ENCODE measurements at places on chromosomes 1 and 21.

DNA sequence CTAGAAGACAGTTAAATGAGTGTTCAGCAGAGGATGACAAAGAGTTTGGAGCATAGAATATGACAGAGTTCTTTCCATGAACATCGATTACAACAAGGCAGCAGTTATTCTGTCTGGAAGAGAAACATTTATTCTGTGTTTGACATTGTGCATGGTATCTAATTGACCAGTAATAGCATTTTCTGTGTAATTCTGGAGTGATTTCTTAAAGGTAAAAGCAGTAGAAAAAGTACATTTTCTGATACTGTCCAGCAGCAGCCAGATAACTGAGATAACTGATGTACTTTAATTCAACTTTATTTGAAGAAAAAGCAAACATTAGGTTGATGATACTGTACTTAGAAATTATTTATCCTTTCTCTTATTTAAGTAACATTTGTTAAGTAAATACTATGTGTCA, 497.1 kb downstream of the AGBL4 start:
- DNase-seq, result no peak

DNA sequence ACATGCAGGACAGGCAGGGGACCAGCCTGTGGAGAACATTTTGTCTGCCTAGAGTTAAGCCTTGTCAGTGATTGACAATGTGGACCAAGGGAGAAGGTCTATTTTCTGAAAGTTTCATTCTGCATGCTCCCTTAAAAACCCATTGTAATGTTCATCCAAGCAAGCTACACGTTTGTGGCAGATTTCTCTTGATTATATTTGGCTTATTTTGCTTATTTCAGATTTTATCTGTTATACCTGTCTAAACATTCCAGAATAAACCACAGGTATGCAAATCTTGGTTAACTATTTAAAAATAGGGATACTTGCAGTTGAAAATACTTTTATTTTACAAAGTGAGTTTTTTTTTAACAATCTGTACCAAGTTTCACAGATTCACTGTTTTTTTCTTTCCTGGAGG, 78.2 kb upstream of the F3 start:
- DNase-seq, result no peak

DNA sequence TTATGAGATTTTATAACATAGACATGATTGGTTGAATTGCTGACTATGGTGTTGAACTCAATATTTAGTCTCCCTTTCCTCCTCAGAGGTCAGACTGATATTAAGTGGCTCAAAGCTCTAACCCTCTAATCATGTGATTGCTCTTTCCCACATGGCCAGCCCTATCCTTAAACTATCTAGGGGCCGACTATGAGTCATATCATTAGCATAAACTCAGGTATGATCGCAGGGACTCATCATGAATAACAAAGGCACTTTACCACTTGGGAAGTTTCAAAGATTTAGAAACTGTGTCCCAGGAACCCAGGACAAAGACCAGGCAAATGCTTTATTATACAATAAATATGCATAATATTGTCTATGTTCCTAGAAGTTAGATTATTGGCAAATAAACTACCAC, 894.6 kb upstream of the NEGR1 start:
- no peak for DNase-seq

DNA sequence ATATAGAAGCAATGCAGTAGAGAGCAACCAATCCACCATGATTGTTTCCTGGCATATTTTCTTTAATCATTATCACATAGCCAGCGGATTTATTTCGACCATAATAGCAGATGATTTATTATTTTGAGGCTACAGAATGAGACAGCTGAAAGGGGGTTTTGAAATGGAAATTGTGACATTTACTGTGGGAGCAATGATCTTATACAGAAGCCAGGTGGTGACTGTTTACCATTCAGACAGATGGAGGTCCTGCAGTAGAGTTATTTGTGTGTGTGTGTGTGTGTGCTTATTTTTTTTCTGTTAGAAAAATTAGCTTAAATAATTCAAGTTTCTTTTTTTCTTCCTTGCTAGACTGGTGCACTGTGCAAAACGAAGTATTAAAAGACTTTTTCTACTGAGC, 1784.5 kb downstream of the MRPL39 start:
- DNase-seq, result no peak

GRCh38 chr1:199716729-199717128, 310.8 kb upstream of the NR5A2 start:
- no peak for DNase-seq

DNA sequence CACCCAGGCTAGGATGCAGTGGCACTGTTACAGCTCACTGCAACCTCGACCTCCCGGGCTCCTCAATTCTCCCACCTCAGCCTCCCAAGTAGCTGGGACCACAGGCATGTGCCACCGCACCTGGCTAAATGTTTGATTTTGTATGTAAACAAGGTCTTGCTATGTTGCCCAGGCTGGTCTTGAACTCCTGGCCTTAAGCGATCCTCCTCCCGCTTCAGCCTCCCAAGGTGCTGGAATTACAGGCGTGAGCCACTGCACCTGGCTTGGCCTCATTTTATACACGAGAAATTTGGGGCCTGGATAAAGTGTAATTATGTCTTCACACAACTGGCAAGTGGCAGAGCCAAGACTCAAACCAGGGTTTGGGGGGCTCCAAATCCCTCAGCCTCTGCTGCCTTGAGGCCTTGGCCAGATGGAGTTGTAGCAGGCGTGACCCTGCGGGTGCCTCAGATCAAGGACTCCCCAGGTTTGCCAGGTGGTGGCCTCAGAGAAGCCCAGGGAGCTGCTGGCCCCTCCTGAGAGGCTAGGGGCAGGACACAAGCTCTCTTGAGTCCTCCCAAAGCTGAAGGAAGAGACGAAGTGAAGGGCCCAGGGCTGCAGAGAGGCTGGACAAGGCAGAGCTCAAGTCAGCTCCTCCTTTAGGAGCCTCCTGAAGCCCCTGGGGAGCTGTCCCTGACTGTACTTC, 61.7 kb downstream of the MDM4 start:
- no peak for DNase-seq

DNA sequence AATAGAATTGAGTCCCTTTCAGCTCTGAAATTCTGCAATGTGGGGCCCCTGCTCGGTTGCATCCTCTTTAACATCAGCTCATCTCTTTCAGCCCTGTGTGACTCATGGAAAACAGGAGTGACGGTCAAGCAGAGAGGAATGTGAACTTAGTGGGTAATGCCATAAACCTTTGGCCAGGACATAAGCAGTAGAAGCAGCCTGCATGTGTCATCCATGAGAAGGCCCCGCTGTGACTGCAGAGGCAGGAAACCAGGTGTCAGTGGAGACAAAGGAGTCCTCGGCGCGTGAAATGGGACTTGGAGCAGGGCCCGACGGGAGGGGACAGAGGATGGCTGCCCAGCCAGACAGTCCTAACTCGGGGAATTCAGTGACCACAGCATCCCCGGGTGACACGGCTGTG, 21.1 kb upstream of the EPHB2 start:
- DNase-seq, result no peak

DNA sequence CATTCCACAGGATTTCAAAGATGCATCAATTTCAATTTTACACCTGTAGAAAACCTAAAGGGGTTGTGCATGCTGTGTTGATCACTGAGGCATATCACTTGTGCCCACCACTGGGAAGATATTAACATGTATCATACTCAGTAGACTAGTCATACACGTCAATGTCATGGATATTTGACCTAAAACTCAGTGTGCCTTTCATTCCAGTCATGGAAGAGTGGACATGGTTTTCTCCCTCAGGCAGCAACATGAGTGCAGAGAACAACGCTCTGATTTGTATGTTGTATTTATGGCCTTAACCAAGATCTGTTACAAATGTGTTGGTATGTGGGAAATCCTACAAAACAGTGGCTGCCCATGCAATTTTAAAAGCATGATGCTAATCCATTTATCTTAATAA, 6.1 kb upstream of the C1orf53 start:
- no peak for DNase-seq

GRCh38 chr1:185063719-185064118, 18.4 kb downstream of the RNF2 start:
- DNase-seq, result no peak

DNA sequence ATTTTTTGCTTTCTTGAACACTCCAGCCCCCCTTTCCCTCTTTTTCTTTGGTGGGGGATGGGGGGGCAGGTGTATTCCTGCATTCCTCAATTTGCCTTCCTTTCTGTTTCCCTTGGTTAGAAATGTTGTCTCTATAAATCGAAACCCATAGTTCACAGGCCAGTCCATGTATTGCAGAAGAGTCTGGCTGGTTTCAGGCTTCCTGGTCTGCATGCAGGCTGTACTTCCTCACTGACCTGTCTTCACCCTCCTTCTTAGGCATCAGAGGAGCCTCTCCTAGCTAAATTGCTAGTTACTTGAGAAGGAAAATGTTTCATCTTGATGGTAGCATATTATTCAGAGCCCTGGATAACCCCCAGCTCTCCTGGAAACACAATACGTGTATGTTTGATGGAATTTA, 140.0 kb downstream of the SPATA46 start:
- no peak for DNase-seq

- no peak for DNase-seq
Measured at GRCh38 chr1:172545396-172546004, 12.6 kb downstream of the SUCO start.

DNA sequence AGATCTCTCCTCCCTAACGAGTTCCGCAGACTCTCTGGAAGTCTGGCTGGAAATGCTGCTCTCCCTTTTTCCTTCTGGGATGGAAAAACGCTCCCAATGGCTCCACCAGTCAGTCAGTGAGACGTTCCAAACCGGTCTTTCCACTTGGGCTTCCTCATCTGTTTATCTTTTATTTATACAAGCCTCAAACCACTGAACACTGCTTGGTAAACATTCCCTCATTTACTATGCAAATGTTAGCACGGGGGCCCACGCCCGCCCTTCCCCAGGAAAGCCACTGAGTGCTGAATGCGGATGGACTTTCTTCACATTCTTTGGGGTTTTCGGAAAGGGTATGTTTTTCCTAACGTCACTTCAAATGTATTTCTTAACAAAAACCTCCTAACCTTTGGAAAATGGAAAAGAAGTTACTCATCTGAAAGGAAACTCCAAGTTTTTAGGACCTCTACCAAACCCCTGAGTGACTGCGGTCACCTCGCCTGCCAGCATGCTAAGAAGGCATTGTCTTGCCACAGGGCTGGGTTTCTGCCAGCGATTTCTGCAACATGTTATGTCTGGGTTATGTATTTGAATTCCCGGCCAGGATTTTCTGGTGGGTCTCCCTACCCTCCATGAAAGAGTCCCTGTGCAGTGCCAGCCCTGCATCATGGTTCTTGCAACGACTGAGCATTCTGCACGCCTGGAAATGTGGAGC, 14.0 kb upstream of the UMODL1 start:
- no peak for DNase-seq

DNA sequence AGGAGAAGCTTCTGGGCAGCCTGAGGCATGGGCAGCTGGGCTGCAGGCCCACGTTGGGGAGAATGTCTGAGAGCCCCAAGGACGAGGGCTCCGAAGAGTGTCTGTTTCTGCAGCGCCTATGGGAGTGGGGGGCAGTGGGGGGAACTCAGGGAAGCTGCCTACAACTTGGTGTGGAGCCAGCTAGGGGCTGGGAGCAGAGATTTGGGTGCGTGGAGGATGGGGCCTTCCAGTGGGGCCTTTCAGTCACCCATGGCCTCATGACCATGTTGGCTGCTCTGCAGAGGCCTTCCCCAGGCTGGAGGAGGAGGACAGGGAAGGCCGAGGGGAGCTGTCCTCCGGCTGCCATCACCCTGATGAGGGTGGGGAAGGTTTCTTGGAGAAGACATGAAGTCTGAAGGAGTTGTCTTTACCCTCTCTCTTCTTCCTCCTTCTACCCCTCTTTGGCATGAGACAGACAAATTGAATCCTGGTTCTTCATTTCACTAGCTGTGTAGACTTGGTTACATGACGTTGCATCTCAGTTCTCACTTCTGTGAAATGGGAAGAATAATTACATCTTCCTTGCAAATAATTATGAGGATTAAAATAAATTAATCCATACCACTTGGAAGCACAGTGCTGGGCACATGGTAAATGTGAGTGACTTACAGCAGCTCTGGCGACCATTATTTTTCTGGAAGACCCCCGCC, 8.3 kb downstream of the PPFIA4 start:
- no peak for DNase-seq

DNA sequence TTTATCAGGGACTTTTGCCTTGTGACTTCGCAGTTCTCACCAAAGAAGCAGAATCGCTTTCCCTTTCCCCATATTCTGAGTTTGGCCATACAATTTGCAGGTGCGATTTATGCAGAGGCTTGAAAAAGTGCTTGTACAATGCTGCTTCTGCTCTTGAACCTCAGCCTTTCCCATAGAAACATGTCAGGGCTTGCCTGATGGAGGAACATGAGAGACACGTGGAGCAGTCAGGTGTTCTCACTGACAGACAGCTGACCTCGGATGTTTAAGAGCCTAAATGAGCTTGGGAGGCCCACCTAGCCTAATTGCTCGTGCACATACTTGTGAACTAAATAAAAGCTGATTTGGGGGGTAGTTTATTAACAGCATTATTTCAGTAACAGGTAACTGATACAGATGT, 290.0 kb downstream of the S1PR1 start:
- no peak for DNase-seq

DNA sequence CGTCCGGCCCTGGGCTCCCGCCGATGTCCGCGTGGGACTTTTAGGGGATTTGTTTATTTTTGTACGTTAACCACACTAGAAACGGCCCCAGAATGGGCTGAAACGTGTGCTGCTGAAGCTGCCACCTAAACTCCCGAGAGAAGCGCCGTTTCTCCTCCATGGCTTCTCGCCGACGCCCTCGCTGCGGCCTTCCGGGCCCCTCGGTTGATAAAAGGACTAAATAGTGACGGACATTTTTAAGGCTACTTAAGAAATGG, 678 bp upstream of the PTTG1IP start:
- DNase-seq, result no peak

DNA sequence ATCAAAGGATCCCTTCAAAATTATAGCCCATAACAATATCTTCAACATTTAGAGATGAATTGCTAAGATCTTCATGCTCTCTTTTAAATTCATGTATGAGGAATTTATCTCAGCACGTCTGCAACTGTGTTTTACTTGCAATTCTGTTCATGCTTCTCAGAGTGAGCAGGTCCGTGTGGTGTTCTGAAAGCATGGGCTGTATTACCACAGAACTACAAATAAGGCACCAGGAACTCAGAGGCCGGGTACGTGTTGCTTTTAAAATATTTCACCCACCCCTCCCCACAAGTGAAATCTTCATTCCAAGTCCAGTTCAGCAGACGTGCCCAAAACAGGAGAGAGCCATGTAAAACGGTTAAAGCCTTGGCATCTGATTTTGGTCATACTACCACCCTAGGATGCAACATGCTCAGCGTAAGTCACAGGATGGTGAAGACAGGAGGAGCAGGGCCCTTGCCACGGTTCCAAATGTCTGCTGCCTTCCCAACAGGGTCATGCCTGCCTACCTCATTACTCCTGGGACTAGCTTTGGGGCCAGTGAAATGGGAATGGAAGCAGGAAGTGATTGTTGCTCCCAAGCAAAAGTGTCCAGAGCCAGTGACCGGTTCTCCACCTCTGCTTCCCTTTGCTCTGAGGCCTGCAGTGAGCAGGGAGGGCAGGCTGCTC, 133.7 kb downstream of the PTPN14 start:
- DNase-seq, result no peak

GRCh38 chr1:55519937-55520683, 304.9 kb upstream of the USP24 start:
- no peak for DNase-seq

DNA sequence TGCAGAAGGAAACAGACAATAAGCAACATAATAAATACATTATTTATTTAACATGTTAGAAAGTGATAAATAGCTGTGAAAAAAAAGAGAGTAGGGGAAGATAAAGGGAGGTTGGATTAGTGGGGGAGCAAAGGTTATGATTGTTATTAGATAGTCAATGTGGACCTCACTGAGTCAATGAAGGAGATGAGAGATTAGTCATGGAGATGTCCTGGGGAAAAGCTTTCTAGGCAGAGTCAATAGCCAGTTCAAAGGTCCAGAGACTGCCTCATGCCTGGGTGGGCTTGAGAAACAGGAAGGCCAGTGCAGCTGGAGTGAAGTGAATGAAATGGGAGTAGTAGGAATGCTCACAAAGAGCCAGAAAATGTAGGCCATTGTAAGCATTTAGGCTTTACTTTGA, 187.1 kb upstream of the CACYBP start:
- DNase-seq, result no peak

Measured in T-cell (primary cell).